ENCODE measurements at places on chromosomes 1 and 21. TPM values are rescaled to one million over a fixed set of nuclear protein-coding genes. Genes with fewer than 3 reads are reported as not detected.

Gene HCRTR1
- total RNA-seq = not detected

Gene LY9
- total RNA-seq = not detected

DNA sequence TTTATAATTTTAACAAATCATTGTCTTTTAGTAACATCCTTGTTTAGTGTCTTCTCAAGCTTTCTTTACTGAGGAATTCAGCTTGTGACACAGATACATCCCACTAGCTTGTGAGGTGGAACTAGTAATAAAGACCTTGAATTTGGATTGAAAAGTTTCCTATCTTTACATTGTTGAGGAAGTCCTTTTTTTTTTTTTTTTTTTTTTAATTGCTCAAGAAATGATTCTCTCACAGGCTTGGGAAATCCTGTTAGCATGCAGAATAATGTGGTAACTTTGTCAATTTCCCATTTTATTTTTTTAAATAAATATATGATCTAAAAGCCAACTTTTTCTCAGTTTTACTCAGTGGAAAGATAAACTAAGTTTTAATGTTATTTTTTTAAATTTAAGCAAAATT, 15.8 kb downstream of the DENND2D start:
- H3K4me1 ChIP-seq = no peaks in the 10 kb centered on the region
- H3K4me3 ChIP-seq = no peak overlapping the region
- DNase-seq = no peak
- no peak overlapping the region for H3K27ac ChIP-seq
- H3K27me3 ChIP-seq = no peaks in the 10 kb centered on the region

Gene TM2D1
- 37.1 TPM for total RNA-seq

Data from type B pancreatic cell (in vitro differentiated cells).